Stimulated activated CD8-positive, alpha-beta memory T cell treated with anti-CD3 and anti-CD28 coated beads, Interleukin-15, amount 100 ng/mL, for 4 hours (primary cell): ENCODE measurements at places on chromosomes 5 and 9.

- no peak for DNase-seq
Observed at GRCh38 chr9:80285326-80285725, 713.6 kb downstream of the TLE4 start.

DNA sequence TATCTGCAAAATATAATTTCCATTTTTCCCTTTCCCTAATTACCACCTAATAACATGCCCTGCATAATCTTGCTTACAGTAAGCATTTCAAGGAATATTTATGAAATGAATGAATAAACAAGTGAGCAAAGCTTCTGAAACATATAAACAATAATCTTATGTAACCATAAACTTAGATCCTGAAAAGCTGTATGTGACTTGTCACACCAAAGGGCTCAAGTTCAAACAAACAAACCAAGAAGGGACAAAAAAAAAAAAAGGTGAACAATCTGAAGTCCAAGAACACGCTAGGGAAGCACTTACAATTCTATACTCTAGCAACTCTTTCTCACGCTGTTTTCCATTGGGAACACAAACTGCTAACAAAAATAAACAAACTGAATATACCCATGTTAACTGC lies 36.3 kb downstream of the PLPP1 start:
- no peak for DNase-seq

DNA sequence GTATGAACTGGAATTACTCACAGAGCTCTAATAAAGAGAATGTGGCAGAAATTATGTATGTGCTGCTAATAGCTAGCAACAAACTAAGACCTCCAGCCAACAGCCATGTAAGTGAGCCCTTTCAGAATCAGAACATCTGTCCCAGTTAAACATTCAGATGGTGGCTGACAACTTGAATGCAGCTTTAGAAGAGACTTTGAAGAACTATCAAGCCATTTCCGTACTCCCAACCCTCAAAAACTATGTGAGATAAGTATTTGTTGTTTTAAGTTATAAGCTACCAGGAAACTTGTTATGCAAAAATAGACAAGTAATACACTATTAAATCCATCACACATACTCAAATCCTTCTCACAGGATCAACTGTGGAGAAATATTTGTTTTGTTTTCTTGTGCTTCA lies 205.2 kb upstream of the EDIL3 start:
- DNase-seq, result no peak

GRCh38 chr5:80757290-80757689 lies 102.5 kb upstream of the DHFR start:
- DNase-seq, result no peak

DNA sequence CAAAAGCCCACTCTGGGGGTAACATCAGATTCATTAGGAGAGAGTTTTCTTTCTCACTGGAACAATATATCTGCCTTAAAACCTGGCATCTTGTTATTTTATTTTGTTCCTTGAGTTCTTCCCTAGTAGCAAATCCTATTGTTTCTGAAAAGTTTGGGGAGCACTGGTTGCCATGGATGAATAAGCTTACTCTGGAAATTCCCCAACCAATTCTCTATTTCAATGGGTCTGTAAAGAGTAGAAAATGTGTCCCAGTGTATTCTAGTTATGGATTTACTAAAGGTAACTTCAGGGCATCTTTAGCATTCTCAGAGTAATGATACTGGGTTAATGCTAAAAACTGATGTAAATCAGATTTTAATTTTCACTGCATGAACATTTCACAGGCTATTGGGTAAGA lies 94.2 kb upstream of the S1PR3 start:
- DNase-seq, result no peak

- no peak for DNase-seq
Observed at GRCh38 chr5:10463566-10463965, 21.9 kb downstream of the ROPN1L start.

- no peak for DNase-seq
Observed at GRCh38 chr9:113734826-113735225, 141.3 kb upstream of the ZNF618 start.

GRCh38 chr5:32625547-32625946 lies 40.2 kb downstream of the SUB1 start:
- DNase-seq, result no peak
